ENCODE measurements at places on chromosomes 1 and 21.

- no peak for DNase-seq
These were observed 1632.3 kb downstream of the KCNT2 start for GRCh38 chr1:194975913-194976312.

- no peak for DNase-seq
These were observed 87.7 kb downstream of the INTS7 start for GRCh38 chr1:211947396-211948295.

- DNase-seq, result peak; percentile 36
These were observed 22.1 kb downstream of the A3GALT2 start for GRCh38 chr1:33298623-33299277.

DNA sequence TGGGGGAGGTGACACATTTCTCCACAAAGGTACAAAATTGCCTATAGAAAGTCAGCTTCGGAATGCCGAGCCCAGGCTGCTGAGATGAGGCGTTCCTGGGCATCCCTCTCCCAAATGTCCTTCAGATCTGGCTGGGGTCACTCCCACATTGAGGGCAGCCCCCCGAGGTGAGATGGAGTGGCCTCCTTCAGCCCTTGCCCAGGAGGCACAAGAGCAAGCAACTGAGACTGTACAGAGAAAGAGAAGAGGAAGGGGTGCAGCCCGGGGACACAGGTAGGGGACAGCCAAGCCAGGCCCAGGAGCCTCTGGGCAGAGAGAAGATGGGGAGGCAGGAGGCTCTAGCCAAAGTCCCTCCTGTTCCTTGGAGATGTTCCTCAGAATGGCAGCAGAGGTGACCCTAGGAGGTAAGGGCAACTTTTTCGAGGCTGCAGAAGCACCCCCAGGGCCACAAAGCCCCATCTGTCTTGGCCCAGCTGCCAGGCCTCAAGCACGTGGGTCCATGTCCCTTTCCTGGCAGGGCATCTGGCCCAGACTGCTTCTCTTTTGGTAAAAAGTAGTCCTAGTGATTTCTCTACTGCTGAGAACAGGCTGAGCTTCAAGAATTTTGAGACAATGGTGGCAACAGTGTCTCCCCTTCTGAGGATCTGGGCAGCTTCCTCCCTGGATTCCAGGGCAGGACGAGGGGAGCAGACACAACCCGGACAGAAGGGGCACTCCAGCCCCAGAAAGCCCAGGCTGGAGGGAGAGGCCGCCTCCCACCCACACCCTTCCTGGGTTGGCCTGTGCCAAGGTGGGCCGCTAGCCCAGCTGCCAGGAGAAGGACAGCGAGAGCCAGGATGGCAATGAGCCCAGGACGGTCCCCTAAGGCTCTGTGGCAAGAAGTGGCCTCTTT, 68.0 kb downstream of the LRRN2 start:
- no peak for DNase-seq

- DNase-seq, result no peak
These were observed 146.0 kb upstream of the KIAA0040 start for GRCh38 chr1:175338387-175339135.

GRCh38 chr1:36851087-36851486, 183.2 kb downstream of the GRIK3 start:
- DNase-seq, result no peak

- peak; percentile 92 for DNase-seq
These were observed 74.4 kb downstream of the CAMTA1 start for GRCh38 chr1:6859415-6860343.

- DNase-seq, result no peak
These were observed 150.1 kb upstream of the SOD1 start for GRCh38 chr21:31509194-31510017.

DNA sequence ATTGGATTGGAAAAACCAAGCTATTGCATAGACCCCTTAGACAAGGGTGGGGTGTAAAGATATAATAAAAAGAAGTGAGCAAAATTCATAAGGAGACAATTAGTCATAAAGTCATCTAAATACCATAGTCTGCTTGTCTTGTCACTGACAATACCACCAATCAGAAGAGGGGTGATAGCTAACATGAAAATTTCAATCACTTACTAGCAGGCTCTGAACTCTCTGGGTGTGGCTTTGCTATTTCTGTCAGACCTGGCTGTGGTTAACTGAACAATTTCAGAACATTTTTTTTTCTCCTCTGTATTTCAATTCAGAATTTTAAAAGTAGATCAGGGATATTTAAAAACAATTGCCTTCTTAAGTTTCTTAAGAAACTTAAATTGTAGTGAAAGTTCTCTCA, 158.5 kb upstream of the PRMT6 start:
- DNase-seq, result no peak

DNA sequence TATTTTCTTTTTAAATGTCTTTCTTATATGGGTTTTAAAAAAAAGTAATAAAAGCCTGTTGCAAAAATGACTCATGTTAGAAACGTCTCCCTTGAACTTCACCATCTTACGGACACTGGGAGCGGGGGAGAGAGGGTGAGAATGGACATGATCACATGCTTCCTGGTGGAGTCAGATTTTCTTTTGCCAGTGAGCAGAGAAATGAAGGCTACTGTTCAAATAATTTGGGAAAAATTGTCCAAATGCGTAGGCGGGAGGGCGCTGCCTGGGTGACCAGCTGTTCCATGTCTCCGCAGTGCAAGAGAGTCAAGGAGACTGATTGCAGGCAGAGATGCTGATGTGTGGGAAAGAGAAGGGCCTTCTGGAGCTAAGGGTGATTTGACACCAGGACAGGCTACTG, 23.1 kb downstream of the EIF2D start:
- peak; percentile 65 for DNase-seq

DNA sequence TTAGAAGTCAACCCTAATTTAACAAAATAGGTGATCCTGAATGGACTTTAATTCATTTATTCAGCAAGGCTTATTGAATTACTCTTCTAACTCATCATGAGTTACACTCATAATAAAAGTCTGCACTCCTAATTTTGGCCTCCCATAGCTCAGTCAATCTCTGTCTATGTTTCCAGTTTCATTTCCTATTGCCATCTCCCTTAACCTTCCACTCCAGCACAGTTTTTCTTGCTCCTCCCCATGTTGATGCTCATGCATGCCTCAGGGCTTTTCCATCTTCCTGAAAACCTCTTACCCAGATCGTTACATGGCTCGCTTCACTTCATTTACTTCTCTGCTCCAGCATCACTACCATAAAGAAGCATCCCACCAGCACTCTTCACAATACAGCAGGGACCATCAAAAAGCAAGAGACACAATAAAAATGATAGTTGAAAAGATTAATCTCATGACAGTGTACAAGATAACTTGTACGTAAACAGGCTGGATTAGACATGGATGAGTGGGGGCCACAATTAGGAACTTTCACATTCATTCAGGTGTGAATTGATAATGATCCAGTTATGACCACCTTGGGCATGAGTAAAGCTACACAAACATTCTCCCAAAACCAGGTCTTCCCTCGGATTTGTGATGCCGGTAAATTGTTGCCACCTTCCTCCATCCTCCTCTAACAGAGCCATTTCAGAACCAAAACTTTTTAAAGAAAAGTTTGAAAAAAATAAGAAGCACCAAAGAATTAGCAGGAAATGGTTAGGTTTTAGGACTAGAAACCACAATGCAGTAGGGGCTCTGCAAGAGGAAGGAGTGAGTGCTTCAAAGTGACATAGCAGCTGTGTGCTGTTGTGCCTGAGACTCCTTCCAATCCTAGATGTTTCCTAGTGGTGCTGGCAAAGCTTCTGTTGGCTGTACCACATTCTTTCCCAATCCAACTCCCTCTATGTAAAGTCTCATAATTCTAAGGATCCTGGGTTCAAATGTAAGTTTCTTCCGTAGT, 89.8 kb downstream of the OLFML2B start:
- no peak for DNase-seq

GRCh38 chr1:52186449-52186848, 44.6 kb downstream of the ZFYVE9 start:
- no peak for DNase-seq

- no peak for DNase-seq
These were observed 57.5 kb upstream of the KIAA0040 start for GRCh38 chr1:175250027-175250426.

DNA sequence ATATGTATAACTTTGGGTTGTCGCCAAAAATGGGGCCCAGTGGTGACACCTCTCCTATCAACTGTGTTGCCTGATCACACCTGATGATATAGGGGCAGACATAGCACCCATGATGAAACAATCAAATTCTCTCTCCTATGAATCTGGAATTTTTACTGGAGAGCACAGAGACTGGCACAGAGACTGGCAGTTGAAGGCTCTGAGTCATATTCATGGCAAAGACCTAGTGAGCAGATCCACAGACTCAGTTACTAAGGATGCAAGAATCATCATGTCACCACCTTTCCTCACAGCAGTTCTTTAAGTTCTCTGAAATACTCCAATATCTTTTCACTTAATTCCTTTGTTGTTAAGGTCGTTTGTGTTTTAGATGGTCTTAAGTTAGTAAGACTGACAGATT, 60.0 kb downstream of the APCS start:
- DNase-seq, result no peak

DNA sequence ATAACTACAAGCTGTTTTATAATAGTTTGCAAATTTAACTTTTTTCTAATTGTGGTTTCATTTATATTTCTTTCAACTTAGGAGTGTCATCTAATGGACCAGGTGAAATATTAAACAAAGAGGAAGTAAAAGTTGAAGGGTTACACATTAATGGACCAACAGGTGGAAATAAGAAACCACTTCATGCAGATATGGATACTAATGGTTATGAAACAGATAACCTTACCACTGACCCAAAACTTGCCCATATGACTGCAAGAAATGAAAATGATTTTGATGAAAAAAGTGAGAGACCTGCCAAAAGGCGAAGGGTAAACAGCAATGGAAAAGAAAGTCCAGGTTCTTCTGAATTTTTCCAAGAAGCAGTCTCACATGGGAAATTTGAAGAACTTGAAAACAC, 59.7 kb downstream of the MIER1 start:
- no peak for DNase-seq

DNA sequence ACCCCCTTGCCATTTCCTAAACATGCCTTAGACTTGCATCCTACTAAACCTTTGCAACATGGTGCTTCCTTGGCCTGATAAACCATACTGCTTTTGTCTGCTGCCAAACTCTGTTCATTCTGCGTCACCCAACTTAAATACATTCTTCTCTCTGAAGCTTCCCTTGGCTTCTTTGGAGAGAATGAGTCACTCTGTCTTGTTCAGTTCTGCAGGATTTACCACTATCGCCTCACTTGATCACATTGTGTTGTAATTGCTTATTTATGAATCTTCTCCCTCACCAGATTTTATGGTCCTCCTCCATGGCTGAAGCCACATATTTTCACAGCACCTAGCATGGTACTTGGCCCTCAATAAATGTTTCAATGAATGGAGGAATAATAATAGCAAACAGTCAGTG, 21.7 kb upstream of the TUT4 start:
- DNase-seq, result peak; percentile 60

GRCh38 chr1:218242171-218242570, 42.9 kb upstream of the RRP15 start:
- no peak for DNase-seq

DNA sequence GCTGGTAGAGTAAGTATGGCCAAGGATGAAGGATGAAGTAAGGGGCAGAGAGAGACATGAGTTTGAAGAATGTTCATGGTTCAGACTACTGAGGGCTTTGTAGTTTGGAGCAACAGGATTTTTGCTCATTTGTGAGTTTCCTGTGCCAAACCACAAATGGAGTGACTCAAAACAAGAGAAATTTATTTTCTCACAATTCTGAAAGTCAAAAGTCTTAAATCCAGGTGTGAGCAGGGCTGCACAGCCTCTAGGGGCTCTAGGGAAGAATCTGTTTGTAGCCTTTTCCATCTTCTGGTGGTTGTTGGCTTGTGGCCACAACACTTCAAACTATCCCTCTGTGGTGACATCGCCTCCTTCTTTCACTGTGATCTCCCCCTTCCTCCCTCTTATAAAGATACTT, 58.9 kb downstream of the RHOU start:
- no peak for DNase-seq

DNA sequence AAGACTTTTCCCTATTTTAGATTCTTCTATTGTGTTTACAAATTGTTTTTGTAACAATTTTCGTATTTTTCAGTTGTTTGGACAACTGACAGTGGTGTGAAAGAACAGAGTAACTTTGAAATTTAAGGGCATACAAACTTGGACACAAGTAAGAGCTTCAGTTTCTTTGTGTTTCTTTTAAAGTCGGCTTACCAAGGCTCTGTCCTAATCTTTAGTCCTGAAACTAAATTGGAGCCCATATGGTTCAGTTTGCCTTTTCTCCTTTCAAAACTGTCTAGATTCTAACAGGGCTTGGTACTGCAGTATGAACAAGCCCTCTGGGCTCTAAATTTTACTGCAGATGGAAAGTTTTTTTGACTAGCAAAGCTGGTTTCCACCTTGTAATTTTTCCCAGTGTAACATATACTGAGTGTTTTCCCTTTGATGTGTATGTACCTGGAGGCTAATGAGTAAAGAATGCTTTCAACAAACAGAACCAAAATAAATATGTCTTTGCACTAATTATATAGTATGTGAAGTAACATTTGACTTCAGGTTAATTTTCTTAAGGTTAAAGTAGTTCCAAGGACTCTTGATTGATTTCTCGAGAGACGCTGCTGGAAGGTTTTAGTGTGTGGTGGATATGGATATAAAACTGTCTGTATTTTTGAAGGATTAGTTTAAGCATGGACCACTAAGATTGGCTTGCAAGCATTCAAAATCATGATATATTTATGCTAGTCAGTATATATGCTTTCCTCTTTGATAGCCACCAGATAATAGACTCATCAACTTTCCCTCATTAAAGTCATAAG, 4.1 kb downstream of the SNX27 start:
- no peak for DNase-seq

- DNase-seq, result no peak
These were observed 84.0 kb downstream of the PHTF1 start for GRCh38 chr1:113675302-113675701.

DNA sequence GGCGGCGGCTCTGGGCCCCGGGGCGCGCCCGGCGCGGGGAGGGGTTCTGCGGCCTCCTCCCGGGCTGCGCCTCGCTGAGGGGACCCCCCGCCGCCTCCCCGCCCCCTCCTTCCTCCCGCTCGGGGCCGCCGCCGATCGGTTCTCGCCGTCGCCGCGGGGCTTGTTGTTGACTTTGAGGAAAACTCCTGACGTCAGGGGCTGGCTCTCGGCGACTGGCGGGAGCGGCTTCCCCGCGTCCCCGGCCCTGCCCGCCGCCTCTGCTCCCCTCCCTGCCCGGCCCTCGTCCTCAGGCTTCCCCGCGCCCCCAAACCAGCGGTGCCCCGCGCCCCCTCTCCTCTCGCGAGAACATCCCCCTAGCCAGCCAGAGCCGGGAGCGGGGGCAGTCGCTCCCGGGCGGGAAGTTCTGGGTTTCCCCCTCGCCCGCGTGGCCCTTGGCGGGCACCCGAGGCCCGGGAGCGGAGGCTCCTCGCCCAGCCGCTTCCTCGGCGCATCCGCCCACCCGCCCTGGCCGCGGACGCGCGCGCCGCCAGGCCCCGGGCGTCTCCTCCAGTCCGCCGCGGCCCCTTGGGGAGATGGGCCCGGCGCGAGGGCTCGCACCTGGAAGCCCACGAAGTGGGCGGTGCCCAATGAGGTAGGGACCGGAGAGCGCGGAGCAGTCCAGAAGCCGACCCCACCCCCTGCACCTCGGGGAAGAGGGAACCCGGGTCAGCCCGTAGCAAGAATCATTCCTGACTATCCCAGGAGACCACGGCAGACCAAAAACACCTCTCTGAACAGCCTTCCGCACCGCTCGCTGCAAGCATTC, 611 bp upstream of the AKT3 start:
- no peak for DNase-seq
